ENCODE measurements at places on chromosomes 5 and 9.

GRCh38 chr9:122777935-122778627 lies 10.7 kb upstream of the OR5C1 start:
- no peak for DNase-seq

GRCh38 chr5:83001796-83002381 lies 75.3 kb downstream of the TMEM167A start:
- no peak for DNase-seq

DNA sequence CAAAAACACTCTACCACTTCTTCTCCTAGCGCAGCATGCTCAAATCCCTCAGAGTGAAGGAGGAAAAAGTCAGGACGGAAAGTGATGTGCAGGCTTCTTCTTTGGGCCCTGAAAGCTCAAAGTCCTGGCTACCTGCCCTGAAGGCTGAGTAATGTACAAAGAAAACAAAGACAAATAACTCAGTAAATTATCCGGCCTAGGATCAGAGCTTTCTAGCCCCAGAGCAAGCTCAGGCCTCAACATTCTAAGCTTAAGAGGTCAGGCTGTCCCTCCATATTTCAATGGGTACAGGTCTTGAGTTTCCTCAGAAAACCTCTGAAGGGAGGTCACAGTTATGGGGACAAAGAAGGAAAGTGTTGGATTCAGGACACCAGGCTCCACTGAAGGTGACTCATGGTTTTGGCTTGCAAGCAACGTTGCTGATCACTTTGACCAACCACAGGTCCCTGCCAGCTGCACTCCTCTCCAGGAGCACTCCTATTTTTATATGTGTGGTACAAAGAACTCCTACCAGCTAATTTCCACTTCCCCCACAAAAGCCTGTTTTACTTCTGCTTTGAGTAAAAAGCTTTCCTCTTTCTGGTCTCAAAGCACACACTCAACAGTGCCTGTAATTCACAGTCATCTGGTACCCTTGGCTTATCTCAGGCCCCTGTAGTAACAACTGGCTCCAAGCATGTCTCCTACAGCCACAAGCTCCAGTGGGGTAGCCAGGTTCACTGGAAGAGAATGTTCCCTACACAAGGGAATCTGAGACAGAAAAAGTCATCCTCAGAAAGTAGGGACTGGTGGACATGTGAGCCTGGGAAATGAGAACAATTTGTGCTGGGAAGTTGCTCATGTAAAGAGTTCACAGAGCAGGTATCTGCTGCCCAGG lies 115.7 kb downstream of the UGCG start:
- peak; percentile 45 for DNase-seq

- peak; percentile 16 for DNase-seq
Measured at GRCh38 chr5:180291234-180291940, 496 bp downstream of the MAPK9 start.

- DNase-seq, result no peak
Measured at GRCh38 chr5:150137168-150137957, 18.3 kb downstream of the PDGFRB start.

- DNase-seq, result no peak
Measured at GRCh38 chr9:16417161-16417560, 453.3 kb downstream of the BNC2 start.

DNA sequence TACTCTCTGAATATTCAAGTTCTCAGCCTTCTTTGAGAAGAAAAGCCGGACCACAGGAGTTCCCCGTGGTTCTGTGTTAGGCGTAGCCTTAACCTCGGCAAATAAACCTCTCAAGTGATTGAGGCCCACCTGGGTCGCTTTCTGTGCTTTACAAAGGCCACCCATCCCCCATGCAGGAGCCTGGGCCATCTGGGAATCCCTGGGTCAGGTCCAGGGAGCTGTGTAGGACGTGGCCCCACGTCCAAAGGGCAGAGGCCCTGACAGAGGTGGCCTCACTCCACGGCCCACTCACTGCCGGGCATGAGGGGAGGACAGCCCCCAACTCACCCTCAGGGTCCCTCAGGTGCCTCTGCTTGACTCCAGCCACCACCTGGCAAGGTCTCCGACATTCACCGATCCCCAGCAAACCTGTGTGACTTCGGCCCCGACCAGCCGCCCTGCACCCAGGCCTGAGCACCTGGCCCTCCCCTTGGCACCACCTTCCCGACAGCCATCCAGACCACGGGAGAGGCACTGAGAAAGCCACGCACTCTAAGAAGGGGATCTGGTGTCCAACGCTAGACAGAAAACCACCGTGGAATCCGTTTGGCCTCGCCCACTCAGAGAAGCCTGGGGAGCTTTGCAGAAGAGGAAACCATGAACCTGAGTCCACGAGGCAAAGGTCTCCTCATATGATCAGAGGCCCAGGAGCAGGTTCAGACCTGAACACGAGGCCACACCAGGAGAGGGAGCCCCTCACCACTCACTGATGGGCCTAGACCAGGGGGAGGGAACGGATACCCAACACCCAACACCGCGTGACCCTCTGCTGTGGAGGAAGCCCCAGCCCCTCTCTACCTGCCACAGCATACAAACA lies 4.5 kb downstream of the SLC12A7 start:
- no peak for DNase-seq

DNA sequence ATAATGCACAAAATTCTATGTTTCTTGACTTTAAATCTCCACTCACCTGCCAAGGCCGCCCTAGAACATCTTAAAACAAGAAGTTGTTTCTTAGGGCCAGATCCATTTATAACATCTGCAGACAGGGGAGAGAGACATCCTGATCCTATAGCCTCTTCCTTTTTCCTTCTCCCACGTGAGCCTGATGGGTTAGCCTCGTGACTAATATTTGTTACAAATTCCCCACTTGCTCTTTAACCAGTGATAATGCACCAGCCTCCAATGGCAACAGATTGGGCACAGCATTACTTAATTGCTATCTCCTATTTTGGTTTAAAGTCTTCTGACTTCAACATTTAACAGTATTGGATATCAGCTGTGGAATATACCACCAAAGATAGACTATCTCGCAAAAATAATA lies 196.5 kb downstream of the GADD45G start:
- no peak for DNase-seq

- DNase-seq, result no peak
Measured at GRCh38 chr5:73459366-73459765, 10.8 kb upstream of the FOXD1 start.

GRCh38 chr5:173413471-173413982 lies 85.3 kb upstream of the STC2 start:
- DNase-seq, result no peak

GRCh38 chr9:24939109-24939850 lies 393.6 kb upstream of the IZUMO3 start:
- no peak for DNase-seq

DNA sequence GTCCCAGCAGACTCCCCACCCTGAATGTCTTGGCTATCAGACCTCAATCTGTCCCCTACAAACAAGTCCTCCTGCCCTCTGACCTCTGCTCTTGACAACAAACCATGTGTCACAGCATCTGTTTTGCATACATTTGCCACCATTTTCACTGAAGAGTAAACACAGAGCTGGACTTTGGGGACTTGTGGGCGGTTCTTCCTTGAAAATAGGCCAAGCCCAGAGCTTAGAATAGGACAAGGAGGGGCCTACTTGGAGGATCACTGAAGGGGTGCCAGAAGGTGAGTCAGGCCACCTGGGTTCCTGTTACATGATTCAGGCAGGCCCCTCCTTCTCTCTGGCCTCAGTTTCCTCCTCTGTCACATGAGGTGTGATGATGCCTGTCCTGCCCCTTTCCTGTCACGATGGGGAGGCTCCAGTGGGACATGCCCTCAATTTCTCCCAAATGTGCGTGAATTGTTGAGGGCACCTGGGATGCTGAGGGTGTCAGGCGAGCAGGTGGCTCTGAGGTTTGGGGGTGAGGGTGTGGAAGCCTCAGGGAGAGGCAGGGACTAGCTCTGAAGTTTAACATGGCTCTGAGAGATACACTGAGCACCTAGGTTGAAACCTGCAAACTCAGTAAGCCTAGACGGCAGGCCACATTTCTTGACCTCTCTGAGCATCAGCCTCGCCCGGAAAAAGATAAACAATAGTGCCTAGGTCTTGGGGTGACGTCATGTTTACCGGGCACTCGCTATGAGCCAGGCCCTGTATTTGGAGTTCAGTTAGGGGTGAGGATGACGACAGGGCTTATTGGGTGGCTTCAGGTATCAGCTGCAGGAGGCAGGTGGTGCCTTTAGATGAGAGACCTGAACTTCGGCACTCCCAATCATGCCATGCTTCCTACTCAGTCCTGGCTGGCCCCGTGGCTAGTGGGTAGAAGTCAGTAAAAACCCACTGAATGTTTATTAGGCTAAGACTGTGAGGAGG lies 107.6 kb upstream of the PITX1 start:
- no peak for DNase-seq

DNA sequence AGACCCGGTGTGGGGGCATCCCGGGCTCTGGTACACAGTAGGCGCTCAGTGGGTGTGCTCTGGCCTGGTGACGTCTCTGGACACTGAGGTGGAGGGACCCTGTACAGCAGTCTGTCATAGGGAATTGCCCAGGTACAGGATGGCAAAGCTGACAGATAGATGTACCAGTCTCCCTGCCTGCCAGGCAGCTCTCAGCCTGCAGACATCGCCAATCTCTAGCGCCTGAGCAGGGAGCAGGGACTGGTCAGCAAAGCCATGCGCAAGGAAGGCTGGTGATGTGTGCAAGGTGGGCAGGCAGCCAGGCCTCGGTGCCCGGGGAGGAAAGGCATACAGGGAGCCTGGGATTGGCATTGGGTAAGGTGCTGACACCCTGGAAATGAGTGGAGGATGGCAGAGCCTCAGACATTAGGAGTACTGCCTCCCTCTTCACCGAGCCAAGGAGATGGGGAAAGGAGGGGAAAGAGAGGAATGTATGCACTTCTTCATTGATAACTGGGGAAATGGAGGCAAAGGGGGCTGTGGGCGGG lies 33.9 kb upstream of the BRD3 start:
- no peak for DNase-seq

GRCh38 chr9:37035648-37036370 lies 1.7 kb upstream of the PAX5 start:
- no peak for DNase-seq

DNA sequence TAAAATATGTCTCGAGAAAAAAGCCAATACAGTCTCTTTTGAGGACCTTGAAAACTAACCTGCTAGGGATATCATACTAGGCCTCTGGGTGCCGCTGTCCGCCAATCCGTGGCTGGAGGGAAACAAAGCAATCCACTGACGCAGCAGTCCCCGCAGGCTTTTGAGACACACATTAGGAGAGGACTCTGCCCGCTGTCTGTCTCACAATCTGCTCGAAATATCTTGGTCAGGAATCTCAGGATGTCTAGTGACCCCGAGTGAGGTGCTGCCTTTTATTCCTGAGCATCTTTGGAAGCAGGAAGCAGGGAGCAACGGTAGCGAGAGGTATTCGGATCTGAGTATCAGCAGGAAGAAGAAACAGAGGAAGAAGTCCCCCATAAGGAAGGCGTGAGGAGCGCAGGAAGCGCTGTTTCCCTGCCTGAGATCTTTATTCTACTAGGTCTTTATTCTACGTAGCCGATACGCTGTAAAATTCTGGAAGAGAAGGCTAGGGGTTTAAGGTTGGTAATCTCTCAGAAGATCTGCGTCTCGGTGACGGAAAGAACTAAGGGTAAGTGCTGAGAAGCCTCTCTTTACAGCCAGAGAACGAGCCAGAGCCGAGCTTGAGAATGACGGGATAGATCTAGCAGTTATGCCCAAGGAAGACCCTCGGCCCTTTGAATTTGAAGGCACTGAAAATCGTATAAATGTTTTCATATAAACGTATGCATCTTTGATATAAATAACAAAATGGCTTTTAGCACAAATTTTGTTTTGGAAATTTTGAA lies 4.0 kb upstream of the PCDHGA1 start:
- peak; percentile 57 for DNase-seq

DNA sequence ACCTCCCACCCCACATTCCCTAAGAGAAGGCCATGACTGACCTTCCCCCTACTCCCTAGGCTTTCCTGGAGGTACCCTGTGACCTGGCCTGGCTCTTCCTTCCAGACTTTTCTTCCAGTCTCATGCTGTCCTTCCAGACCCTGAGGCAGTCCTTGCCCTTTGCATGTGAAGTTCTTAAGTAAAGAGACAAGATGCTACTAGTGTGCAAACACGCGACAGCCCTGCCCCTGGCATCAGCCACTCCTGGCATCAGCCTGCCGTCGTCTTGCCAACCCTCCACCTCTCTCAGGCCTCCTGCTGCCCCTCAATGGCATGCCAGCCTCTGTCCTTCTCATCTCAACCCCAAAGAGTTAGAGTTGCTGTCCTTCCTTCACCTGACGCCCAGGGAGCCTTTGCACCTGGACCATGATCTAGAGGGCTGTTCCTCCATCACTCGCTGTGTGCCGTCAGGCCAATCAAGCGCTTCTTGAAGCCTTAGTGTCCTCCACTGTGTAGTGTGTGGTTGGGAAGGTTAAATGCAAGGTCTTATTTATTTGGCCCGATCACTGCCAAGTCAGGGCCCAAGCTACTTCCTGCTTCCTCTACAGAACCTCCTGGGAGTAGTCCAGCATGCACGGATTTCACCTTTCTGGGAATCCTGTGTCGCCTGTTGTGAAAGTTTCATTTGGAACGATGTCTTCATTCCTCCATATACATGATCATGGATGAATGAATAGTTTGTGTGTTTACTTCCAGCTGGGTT lies 61.9 kb downstream of the WWC1 start:
- no peak for DNase-seq

DNA sequence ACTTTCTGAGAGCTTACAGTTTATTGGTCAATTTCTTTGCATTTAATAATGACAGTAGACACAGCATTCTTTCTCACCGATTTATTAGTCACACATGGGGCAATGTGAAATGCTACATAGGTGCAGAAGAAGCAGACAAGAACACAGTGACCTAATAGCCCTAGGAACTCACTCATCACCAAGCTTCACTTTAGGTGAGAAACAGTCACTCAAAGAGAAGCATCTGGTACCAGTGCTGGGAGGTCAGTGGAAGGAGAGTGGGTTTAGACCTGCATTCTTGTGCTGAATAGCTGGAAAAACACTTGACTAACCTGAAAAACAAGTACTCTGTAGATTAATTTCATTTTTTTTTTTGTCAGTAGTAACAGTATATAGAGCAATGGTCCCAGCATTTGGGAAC lies 179.6 kb downstream of the GRIA1 start:
- no peak for DNase-seq

DNA sequence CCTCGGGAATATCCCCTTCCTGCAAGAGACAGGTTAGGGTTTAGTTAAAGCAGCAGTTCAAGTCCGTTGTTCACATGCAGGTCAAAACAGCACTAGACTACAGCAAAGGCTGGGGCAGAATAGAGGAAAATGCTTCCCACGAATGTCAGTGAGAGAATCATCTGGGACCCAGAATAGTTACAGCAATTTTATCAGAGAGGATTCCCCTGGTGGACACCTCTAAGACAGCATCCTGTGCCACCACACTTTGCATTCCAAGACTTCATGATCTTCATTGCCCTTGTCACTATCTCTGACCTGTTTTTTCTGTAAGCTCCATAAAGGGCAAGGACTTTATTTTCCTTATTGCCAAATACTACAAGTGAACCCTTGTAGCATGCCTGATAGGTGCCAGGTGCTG lies 12.9 kb downstream of the GRXCR2 start:
- DNase-seq, result no peak
